NCI-H1930 (cell line): ENCODE measurements at places on chromosomes 6 and 20.

DNA sequence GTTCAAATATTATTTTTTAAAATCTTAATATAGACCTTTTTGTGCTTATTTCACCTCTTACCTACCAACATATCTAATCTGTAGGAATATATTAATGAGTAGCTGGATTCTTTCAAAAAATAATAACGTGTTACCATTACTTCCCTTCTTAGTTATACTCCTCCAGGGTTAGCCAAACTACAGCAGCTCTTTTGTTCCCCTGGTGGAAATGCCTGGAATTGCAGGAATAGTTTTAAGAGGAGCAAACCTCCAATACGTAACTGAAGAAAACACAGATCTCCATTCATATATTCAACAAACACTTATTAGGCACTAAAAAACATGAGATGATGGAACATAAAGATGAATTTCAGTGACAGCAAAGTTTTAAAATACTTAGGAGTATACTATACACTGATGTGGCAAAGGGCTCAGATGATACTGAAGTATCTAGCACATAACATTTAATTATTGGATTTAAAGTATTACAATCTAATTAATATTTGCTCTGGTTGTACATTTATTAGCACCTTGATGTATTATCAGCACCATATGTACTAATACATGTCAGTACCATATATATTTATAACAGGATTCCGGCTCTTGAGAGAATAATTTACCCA lies 78.3 kb downstream of the TBX18 start:
- DNase-seq, result no peak

- no peak for DNase-seq
Observed at GRCh38 chr20:38132910-38133501, 32.1 kb downstream of the TGM2 start.

- DNase-seq, result no peak
Observed at GRCh38 chr6:144320741-144321140, 35.6 kb downstream of the UTRN start.

- no peak for DNase-seq
Observed at GRCh38 chr20:21303872-21304586, 898 bp downstream of the XRN2 start.

DNA sequence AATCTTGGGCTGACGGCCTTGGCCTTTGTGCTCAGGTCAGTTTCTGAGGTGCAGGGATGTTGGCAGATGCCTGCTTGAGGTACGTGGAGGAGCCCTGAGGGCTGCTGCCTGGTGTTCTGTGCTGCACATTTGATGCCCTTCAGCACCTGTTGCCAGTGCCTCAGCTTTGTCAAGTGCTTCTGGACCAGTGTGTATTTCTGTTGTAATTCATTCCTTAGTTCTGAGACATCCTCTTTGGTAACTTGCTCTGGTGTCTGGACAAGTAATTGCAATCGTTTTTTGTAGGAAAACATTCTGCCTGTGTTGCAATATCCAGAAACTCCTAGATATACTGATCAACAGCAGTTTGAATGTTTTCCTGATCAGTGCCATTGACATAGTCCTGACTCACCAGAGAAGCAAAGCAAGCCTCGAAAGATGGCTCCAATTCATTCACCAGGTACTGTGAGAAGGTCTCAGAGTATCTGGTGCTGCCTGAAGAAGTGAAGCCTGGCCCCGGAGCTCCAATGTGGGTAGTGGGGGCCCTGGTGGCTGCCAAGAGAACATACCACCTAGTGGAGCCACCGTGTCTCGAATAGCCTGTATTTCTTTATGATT lies 26.7 kb downstream of the ZNF337 start:
- no peak for DNase-seq

GRCh38 chr6:1662534-1662933 lies 52.8 kb downstream of the FOXC1 start:
- no peak for DNase-seq

DNA sequence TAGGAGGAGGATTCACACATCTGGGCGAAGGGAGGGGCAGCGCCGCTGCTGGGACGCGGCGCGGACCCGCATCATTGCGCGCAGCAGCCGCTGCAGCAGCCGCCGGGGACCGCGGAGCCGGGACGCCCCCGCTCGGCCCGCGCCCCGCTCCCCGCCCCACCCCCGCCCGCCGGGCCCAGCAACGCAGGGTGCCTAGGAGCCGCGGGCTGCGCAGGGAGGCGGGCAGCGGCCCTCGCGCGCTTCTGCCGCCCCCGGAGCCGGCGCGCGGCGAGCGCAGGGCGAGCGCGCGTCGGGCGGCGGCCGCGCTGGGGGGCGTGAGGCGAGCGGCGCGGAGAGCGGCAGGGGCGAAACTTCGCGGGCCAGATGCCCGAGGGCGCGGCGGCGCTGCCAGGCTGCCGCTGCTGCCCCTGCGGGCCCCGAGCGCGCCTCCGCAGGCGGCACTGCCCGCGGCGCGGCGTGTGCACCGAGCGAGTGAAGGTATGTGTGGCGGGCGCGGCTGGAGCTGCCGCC lies at the start of gene NKAIN2:
TSS of gene NKAIN2 (plus strand) at position 362 of the 510 bp plus-strand sequence.
- DNase-seq, result no peak

GRCh38 chr6:167734662-167735083 lies 92.0 kb upstream of the AFDN start:
- DNase-seq, result no peak

- DNase-seq, result no peak
Observed at GRCh38 chr6:109373331-109373730, 8.9 kb downstream of the CD164 start.

GRCh38 chr6:142927271-142927580 lies 17.8 kb downstream of the HIVEP2 start:
- DNase-seq, result no peak

GRCh38 chr6:166476634-166477215 lies 94.0 kb upstream of the MPC1 start:
- no peak for DNase-seq

DNA sequence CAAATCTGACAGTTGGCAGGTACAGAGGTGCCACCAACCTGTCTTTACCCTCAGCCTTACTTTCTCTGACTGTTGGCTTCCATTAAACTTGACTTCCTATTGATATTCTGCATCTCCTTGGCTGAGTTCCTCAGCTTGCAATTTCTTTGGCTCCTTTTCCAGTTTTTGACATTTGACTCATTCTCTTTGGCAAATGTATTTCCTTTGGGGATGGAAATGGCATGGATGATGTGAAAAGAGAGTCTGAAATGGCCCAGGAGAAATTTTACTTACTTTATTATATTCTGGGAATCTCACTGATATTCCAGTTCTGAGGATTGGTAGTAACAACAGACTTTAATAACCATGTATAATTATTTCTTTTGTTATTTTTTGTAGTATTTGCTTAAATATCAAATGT lies 255.2 kb downstream of the CD109 start:
- DNase-seq, result no peak

- no peak for DNase-seq
Observed at GRCh38 chr6:19181211-19181610, 656.0 kb upstream of the ID4 start.

GRCh38 chr6:158744986-158745430 lies 74.2 kb downstream of the EZR start:
- DNase-seq, result no peak

GRCh38 chr6:89650579-89650978 lies 12.0 kb upstream of the LYRM2 start:
- DNase-seq, result no peak
